ENCODE measurements at places on chromosomes 2 and 18.

GRCh38 chr18:26677957-26678356 is 129.6 kb upstream of the KCTD1 start:
- ATAC-seq: no peak

DNA sequence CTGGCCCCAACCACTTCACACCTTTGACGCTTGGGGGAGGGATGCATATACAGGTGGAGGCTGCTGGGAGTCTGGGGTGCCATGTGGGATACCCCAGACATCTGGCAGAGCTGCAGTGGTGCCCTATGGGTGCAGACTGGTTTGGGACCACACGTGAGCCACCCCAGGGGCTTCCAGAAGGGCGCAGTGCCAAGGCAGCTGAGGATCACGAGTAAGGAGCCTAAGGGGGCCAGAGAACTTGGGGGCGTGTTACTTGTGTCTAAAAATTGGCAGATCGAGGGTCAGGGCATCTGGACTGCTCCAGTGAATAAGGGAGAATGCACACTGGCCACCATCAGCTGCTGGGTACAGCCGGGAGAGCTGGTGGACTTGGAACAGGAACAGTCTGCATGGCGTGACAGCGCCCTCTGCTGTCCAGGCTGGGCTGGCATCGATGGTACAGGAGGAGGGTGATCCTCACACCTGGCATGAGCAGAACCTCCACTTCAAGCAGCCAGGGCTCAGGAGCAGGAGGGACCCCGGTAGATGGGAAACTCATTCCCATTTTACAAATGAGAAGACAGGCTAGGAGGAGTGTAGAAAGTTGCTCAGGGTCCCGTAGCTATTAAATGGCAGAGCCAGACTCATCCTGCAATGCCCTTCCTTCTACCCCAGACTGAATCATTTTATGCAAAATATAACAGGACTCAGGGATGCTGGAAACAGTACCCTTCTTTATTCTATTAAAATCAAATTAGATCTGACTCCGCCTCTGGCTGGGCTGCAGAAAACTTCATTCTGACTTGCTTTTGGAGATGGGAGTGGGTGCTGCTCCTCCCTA is 60.4 kb downstream of the ATOH8 start:
- peak; percentile 89 for ATAC-seq

DNA sequence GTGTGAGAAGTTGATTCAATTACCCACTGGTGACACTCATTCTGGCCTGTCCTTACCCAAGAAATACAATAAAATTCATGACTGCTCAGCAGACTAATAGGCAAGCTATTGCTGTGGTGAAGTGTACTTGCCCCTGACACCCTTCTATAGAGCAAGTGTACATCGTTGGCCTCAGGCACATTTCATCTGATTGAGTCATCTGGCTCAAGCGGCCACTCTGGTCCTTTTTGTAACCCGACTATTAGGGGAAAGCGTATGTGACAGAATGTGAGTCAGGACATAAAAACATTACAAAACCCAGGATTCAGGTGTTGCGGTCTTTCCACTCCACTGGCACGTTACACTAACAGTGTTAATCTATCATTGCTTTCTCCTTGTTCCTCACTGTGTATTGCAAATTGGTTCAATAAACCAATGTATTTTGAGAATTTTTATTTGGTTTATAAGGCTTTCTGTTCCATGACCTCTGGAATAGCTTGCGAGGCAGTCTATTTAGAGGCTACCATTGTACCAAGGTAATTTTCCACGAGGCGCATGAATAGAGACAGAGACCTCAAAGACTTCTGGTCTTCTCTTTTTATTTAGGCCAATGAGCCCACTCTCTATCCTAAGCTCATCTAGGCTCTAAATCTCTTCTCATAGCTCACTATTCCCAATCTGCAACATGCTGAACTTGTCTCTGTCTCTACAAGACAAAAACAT is 10.2 kb upstream of the TTC32 start:
- no peak for ATAC-seq

GRCh38 chr2:158457092-158457825 is 507 bp downstream of the PKP4 start:
- peak; percentile 52 for ATAC-seq

DNA sequence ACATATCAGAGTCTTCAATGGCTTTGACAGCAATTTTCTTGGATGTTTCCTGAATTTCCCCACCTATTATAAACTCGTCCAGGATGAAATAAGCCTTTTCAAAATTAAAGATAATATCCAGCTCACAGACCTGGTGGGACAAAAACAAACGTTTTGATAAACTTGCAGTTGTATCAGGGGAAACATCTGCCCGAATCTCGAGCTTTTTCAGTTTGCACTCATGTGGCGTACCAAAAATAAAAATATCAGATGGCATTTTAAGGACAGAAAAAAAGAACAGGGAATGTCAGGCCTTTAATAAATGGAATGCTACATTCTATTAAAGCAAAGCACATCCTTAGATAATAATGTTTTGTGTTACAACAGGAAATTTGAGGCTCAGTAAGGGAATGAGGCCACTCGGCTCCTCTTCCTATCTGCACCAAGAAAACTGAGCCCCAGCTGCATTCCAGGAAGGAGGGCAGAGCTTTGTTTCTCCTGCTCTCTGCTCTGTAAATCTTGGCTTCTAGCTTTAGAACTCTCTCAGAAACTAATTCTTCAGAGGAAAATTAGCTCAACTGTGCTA is 72.1 kb downstream of the AP1S3 start:
- no peak for ATAC-seq

DNA sequence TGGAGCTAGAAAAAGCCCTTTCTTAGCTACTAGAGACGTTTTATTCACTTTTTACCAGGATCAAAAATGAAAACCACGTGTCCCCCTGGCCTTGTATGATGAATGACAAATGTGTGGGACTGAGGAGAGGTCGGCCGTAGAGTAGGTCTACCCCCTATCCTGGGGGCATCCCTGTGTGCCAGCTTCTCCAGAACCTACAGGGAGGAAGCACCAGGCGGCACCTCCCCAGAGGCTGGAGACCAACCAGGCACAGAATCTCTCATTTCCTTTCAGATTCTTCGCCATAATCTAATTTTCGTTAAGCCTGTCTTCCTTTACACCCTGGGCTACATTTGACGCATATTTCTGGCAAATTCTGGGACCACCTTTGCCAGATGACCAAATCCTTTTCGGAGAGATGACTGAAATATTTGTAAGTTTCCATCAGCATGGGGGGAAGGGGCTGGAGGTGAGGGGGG is 15.9 kb downstream of the TWIST2 start:
- ATAC-seq: no peak

DNA sequence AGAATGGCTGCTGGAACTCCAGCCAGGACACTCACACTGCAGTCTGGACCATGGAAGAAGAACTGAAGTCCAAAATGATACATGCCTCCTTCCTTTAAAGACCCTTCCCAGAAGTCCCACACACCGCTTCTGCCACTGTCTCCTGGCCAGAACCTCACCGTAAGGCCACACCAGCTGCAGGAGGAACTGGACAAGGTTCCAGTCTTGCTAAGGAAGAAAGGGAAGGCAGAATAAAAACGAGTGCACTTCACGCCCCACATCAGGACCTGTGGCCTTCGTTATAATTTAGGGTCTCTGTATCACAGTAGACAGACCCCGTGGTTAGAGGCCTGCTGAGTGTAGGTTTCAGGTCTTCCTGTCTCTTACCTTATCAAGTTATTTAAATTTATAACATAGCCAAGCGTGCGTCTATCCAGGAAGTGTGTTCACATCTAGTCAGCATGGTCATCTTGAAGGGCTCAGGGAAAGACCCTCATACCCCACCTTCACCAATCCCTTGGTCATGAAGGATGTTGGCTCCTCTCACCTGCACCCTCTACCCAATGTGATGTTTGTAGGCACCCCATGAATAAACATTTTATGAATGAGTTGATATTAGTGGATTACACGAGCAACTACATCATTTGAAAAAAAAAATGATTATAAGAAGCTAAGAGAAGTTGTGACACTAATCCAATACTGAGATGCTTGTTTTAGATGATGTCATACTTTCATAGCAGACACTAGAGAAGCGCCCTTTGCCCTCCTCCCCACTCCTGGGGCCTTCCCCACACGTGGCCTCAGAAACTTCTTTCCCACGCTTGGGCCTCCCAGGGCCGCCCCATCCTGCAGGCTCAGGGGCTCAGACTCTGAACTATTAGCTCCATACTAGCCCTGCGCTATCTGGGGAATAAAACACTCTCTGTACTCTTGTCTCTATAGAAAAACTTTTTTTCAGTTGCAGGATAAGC is 157.6 kb downstream of the FAM210A start:
- peak; percentile 73 for ATAC-seq

GRCh38 chr2:82789851-82790205 is 1669.3 kb downstream of the SUCLG1 start:
- ATAC-seq: no peak

DNA sequence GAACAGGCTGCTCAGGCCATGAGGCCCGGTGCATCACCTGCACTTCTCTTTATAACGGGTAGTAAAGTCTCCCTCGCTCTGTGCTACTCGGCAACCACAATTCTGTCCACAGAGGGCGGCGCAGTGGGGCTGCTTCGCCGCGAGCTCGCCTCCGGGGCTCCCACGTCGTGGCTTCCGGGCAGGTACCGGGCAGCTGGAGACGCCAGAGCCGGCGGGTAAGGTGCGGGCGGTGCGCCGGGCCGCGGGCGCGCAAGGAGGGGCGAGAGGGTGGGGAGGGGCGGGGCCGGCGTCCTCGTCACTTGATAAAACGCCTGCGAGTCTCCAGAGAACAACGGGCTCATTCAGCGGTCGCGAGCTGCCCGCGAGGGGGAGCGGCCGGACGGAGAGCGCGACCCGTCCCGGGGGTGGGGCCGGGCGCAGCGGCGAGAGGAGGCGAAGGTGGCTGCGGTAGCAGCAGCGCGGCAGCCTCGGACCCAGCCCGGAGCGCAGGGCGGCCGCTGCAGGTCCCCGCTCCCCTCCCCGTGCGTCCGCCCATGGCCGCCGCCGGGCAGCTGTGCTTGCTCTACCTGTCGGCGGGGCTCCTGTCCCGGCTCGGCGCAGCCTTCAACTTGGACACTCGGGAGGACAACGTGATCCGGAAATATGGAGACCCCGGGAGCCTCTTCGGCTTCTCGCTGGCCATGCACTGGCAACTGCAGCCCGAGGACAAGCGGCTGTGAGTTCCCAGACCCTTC is at the start of gene ITGA6:
Gene ITGA6 (plus strand): TSS at position 331 of the 734 bp plus-strand sequence.
- peak; percentile 78 for ATAC-seq

- ATAC-seq: peak; percentile 90
Observed at GRCh38 chr2:196249860-196250259, 78.5 kb upstream of the STK17B start.

- ATAC-seq: no peak
Observed at GRCh38 chr2:69177785-69178636, 165.0 kb downstream of the ANTXR1 start.

DNA sequence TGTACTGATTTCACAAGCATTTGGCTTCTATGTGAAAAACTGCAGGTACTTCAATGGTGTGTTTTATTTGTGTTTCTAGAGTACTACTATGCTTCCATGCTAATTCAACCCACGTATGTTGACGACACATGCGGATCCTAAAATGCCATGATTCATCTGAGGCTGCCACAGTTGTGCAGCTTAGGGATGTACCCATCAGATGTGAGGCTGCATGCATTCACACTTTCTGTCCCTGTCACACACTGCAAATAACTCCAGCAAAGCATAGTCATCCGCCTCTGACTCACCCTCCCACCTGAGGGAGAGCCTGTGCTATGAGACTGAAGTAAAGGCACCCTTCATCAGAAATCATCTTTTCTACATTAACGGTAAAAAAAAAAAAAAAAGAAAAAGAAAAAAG is 22.1 kb upstream of the SERTAD2 start:
- ATAC-seq: peak; percentile 63

GRCh38 chr18:12837747-12838146 is 46.3 kb downstream of the PTPN2 start:
- ATAC-seq: no peak

DNA sequence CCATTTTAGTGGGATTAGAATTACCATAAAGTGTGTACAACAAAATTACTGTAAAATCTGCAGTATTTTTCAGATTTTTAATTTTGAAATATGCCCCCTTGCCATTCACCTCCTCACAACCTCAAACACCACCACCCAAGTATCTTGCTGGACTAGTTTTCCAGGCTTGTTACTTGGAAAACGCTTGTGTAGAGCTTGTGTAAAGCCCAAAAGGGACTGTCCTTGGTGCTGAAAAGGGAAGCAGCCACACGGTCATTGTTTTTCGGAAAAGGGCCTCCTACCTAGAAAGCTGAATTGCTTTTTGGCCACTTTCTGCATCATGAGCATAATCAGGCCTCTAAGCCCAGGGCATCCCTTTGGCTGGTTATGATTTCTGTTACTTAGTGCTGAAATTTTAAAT is 563.4 kb downstream of the LRRTM4 start:
- no peak for ATAC-seq

- ATAC-seq: no peak
Observed at GRCh38 chr2:925309-925708, 25.3 kb upstream of the SNTG2 start.

- no peak for ATAC-seq
Observed at GRCh38 chr18:905307-905947, 756 bp downstream of the ADCYAP1 start.

GRCh38 chr2:221439761-221440479 is 132.2 kb downstream of the EPHA4 start:
- ATAC-seq: no peak

DNA sequence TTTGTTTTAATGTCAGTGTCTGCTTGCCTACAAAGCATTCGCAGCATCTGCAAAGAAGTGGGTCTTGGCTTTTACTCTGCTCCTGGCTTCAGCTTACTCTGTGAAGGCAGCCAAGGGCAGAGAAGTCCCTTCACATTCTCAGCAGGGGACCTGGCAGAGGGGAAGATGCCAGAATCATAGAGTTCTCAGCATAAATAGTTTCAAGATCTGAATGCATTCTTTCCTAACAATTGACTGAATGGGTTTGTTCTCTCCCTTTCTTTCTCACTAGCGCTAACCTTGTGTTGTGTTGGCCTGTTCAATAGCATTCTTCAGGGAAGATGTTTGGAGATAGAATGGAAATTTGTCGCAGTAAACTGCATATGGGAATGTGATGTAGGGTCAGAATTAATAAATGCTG is 106.9 kb downstream of the FARSB start:
- no peak for ATAC-seq

- ATAC-seq: no peak
Observed at GRCh38 chr2:237431372-237431771, 17.4 kb upstream of the COL6A3 start.

GRCh38 chr2:196181484-196181883 is 10.1 kb upstream of the STK17B start:
- no peak for ATAC-seq

DNA sequence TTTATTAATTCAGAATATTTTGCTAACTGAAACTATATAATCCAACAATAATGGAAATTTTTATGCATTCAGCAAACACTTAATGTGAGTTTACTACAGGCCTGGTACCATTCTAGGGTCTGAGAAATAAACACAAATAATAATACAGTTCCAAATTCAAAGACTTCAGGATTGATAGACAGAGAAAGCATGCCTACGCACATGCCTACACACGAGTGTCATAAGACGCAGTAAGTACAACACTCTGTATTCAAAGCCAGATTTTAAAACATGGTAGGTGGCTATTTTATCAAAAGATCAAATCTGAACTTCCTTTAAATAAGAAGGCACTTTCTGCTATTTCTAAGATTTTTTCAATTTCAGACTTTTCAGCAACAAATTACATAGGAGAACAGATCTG is 346.9 kb downstream of the NCKAP5 start:
- no peak for ATAC-seq

GRCh38 chr18:76823587-76824011 is 1.2 kb downstream of the ZNF236 start:
- ATAC-seq: no peak

Measured in stimulated activated memory B cell treated with anti-CD40 and anti-IgM and Interleukin-4, amounts not matched to agents 10 μg/mL and 1 μg/mL and 100 μg/mL, for 72 hours (primary cell).